Endodermal cell (in vitro differentiated cells): ENCODE measurements at places on chromosomes 12 and 14. TPM values are rescaled to one million over a fixed set of nuclear protein-coding genes. Genes with fewer than 3 reads are reported as not detected.

PCED1B gene
- 2.5 to 4.2 TPM (median 3.2 TPM) in 3 replicates for total RNA-seq

- H3K27me3 ChIP-seq: peaks cover 78% of the 10 kb centered on the region
- no peaks in the 10 kb centered on the region for H3K4me1 ChIP-seq
- no peaks in the 10 kb centered on the region for H3K36me3 ChIP-seq
- DNase-seq: no peak
- no peak overlapping the region for H3K4me3 ChIP-seq
- no peak overlapping the region for H3K27ac ChIP-seq
Measured at GRCh38 chr12:53777936-53778644, 26.3 kb upstream of the CISTR start.

- H3K36me3 ChIP-seq: peaks cover 59% of the 10 kb centered on the region
- no peak for DNase-seq
- no peaks in the 10 kb centered on the region for H3K4me1 ChIP-seq
- no peak overlapping the region for H3K4me3 ChIP-seq
Measured at GRCh38 chr14:50109342-50109741, 7.0 kb downstream of the VCPKMT start.

DNA sequence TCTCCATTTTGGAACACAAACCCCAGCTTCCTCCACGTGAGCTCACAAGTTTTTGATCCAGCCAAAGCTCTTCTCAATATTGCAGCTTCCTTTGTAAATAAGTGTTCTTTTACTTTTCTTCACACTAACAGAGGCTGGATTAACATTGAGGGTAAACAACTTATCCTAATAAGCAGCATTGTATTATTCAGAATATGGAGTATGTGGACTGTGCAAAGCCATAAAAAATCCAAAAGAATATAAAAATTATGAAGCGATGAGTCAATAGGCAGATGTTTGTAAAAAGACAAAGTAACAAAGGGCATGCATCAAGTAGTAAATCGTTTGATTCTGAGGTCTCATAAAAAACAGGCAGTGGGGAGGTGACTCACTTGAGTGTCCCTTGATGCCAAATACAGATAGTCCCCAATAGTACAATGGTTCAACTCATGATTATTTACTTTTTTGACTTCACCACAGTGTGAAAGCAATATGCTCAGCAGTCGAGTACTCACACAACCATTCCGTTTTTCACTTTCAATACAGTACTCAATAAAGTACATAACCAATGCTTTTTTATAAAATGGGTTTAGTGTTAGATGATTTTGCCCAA, 23.1 kb upstream of the KCNK10 start:
- no peaks in the 10 kb centered on the region for H3K27me3 ChIP-seq
- H3K27ac ChIP-seq: no peak overlapping the region
- no peak for DNase-seq
- H3K36me3 ChIP-seq: no peaks in the 10 kb centered on the region
- H3K4me1 ChIP-seq: no peaks in the 10 kb centered on the region

TMEM132D gene
- total RNA-seq: 4.0 to 4.5 TPM (median 4.4 TPM) in 3 replicates

PRR4 gene
- total RNA-seq: 1.2 to 3.8 TPM (median 2.6 TPM) in 3 replicates

DNA sequence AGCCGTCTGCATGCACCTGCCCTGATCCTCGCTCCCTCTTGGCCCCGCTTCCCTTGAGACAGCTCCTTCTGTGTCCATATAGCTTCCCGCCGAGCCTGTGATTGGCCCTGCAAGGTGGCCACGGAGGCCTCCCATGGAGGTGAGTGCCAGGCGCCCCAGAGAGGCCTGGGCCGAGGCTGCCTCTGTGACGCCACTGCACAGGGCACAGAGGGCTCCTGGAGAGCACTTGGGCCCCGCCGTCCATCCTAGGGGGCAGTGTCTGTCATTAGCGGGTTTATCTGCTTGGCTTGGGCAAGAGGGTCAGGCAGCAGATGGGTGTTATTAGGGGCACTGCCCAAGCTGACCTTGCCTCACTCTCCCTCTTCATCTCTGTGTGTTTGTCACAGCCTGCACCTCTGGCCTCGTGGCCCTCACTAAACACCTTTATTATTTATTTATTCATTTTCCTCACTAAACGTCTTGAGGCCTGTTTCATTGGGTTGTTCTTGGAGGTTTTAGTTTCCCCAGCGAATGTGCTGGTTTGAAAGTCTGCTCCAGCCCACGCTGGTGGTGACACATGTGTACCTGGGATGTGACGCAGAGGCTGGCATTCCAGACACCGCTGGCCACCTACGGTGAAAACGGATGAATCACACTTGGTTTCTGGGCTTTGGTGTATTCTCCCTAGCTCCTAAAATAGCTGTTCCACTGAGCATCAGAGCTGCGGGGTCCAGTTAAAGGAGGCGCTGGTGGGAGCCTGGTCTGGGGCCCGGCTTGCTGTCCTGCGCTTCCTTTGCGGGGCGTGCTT, 5.9 kb downstream of the ZFYVE21 start:
- no peak for DNase-seq
- H3K4me1 ChIP-seq: peaks cover 7% of the 10 kb centered on the region
- H3K27ac ChIP-seq: no peak overlapping the region
- peaks cover 15% of the 10 kb centered on the region for H3K36me3 ChIP-seq
- H3K4me3 ChIP-seq: no peak overlapping the region
- no peaks in the 10 kb centered on the region for H3K27me3 ChIP-seq

DNA sequence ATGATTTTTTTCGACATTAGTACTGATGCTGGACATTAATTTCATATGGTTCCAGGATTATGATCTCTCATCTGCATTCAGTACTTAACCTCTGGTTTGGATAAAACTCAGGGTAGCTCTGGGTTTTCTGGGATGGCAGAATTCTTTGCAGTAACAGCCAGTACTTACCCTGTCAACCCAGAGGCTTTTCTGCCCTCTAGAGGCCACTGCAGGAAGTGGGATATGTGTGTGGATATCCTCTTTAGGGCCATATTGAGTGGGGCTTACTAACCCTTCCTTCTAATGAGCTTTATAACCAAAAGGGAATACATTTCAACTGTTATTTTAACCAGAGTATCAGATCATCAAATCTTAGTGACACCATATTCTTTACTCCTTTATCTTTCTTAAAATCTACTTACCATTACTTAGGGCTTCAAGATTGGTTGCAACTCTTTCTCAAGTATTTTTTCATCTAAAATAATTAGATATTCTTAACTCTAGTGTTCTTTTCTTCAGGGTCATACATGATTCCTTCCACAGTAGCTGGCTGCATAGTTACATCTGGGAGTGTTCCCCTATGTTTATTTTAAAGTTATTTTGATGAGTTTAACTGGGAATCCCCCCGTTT, 488.0 kb upstream of the STXBP6 start:
- H3K36me3 ChIP-seq: no peaks in the 10 kb centered on the region
- H3K27ac ChIP-seq: no peak overlapping the region
- H3K27me3 ChIP-seq: no peaks in the 10 kb centered on the region
- no peak overlapping the region for H3K4me3 ChIP-seq
- DNase-seq: peak; percentile 92

INF2 gene
- total RNA-seq: 95.1 and 114 TPM in 2 replicates

- H3K27ac ChIP-seq: peak overlapping the region; percentile 11
- H3K27me3 ChIP-seq: no peaks in the 10 kb centered on the region
- H3K4me3 ChIP-seq: peak overlapping the region; percentile 92
- H3K36me3 ChIP-seq: peaks cover 49% of the 10 kb centered on the region
- H3K4me1 ChIP-seq: peaks cover 8% of the 10 kb centered on the region
Measured at GRCh38 chr12:55727643-55728185, 1.1 kb downstream of the CD63 start.

DNA sequence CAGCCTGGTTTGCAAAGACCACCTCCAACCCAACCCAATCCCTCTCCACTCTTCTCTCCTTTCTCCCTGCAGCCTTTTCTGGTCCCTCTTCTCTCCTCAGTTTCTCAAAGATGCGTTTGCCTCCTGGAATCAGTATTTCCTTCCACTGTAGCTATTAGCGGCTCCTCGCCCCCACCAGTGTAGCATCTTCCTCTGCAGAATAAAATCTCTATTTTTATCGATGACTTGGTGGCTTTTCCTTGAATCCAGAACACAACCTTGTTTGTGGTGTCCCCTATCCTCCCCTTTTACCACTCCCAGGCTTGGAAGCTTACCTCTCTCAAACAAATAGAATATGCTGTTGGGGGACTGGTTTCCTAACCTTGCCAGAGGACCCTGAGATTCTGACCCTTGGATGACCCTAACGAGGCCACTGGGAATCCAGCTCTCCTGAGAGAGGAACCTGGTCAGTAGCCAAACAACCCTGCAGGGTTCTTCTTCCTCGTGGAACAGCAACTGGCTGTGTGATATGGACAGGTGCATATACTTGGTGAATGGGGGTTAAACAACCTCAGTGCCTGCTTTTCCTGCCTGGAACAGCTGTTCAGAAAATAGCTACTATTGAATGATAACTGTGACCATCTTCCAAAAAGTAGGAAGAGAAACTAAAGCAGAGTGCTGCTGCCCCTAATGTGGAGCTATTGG, 4.4 kb downstream of the WNT1 start:
- DNase-seq: peak; percentile 31
- H3K36me3 ChIP-seq: no peaks in the 10 kb centered on the region
- H3K27me3 ChIP-seq: peaks cover 93% of the 10 kb centered on the region
- H3K4me1 ChIP-seq: peaks cover 12% of the 10 kb centered on the region
- H3K27ac ChIP-seq: no peak overlapping the region
- no peak overlapping the region for H3K4me3 ChIP-seq

DNA sequence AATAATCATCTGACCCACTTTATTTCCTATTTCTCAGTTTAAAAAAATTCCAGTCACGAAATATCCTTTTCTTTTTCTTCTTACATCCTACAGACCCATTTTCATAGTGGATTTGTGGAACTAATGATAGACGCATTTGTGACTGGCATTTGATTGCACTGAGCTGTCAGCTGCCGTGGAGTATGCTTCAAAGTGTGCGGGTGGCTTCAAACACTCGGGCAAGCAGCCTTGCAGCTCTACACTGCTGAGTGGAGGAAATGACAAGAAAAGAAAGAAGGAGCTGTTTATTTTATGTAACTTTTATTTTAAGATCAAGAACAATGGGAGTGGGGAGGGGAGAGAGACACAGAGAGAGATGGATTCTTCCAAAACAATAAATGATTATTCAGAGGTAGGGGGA, 112.8 kb upstream of the NAP1L1 start:
- no peaks in the 10 kb centered on the region for H3K27me3 ChIP-seq
- no peak for DNase-seq
- H3K36me3 ChIP-seq: no peaks in the 10 kb centered on the region
